ENCODE measurements at places on chromosomes 4 and X. TPM values are rescaled to one million over a fixed set of nuclear protein-coding genes. Genes with fewer than 3 reads are reported as not detected.

DNA sequence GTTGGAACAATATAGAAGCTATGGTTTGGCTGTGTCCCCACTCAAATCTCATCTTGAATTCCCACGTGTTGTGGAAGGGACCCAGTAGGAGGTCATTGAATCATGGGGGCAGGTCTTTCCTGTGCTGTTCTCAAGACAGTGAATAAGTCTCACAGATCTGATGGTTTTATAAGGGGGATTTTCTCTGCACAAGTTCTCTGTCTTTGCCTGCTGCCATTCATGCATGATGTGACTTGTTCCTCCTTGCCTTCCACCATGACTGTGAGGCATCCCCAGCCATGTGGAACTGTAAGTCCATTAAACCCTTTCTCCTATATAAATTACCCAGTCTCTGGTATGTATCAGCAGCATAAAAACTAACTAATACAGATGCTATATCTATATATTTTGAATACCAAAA, 135.2 kb upstream of the EDNRA start:
- H3K36me3 ChIP-seq = no peaks in the 10 kb centered on the region
- no peaks in the 10 kb centered on the region for H3K27me3 ChIP-seq
- no peak overlapping the region for H3K4me3 ChIP-seq
- no peak overlapping the region for H3K27ac ChIP-seq
- no peak for DNase-seq
- H3K4me1 ChIP-seq = no peaks in the 10 kb centered on the region

TSPAN6 gene
- 15.0 TPM for total RNA-seq

DNA sequence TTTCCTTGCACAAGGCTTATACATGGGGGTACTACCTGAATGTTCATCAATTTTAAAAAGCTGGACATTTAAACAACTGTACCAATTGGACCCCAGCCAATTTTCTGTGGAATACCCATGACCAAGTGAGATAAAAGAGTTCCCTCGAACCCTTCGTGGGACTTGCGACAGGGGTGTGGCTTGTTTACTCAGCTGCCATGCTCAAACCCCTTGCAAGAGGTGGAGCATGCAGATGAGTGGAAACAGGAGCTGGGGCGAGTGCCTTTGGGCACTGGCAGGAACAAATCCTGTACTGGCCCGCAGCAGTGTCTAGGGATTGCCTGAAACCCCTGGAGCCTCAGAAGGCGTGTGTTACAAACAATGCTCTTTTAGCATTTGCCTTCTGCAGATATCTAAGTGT, 144.2 kb downstream of the PDHA2 start:
- H3K27ac ChIP-seq = no peak overlapping the region
- no peaks in the 10 kb centered on the region for H3K36me3 ChIP-seq
- no peak for DNase-seq
- H3K4me1 ChIP-seq = no peaks in the 10 kb centered on the region

DNA sequence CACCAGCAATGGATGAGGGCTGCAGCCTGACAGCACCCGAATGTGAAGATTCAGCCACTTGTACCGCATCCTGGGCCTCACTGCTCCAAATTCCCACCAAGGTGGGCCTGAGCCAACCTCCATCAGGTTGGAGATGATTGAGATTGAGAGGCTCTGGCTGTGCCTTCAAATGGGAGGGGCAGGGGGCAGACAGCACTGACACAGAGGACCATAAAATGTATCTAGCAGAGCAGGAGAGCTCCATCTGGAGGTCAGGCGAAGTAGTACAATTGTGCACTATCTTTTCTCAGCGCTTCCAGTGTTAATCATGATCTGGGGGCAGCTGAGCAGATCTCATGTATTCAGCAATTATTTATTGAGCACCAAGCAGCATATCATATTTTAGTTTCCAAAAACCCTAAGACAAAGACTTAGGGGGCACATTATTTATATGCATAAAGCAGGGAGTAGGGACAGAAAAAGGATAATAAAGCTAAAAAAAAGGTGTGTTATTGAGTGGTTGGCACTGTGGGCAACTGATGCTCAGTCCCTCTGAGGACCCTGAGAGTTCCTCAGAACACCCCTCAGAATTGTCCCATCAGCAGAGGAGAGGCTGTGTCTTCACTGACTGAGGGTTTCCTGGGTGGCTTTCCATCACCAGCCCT, 31.6 kb upstream of the C1QTNF7 start:
- H3K27ac ChIP-seq = no peak overlapping the region
- no peaks in the 10 kb centered on the region for H3K27me3 ChIP-seq
- no peak for DNase-seq
- H3K4me1 ChIP-seq = peaks cover 27% of the 10 kb centered on the region

GRCh38 chrX:45873781-45874180, 671.4 kb downstream of the ZNF674 start:
- no peak overlapping the region for H3K4me3 ChIP-seq
- no peaks in the 10 kb centered on the region for H3K27me3 ChIP-seq
- no peaks in the 10 kb centered on the region for H3K4me1 ChIP-seq
- DNase-seq = no peak
- H3K27ac ChIP-seq = no peak overlapping the region

- no peaks in the 10 kb centered on the region for H3K36me3 ChIP-seq
- no peak for DNase-seq
- H3K27ac ChIP-seq = no peak overlapping the region
- H3K4me3 ChIP-seq = no peak overlapping the region
These were observed 230.6 kb downstream of the PTTG2 start for GRCh38 chr4:38190717-38191178.

DNA sequence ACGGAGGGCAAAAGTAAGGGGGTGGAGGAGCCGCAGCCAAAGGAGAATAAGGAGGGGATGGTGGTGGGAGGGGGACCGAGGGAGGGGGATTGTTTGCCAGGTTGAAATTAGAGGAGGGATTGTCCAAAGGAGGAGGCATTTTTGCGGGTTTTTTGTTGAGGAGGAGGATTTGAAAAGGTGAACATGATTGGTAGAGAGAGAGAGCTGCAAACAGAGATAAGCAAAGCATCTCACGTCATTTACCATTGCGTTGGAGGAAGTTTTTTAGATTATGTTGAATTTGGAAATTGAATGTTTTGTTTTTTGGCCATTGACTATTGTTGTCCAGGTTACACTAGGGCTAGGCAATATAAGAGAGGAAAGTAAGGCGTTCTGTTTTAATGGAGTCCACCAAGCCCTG, 54.5 kb upstream of the ABCB7 start:
- H3K4me3 ChIP-seq = no peak overlapping the region
- no peaks in the 10 kb centered on the region for H3K36me3 ChIP-seq

- DNase-seq = no peak
- H3K27me3 ChIP-seq = no peaks in the 10 kb centered on the region
- H3K4me1 ChIP-seq = peaks cover 24% of the 10 kb centered on the region
- H3K27ac ChIP-seq = peak overlapping the region; percentile 72
- H3K36me3 ChIP-seq = no peaks in the 10 kb centered on the region
- H3K4me3 ChIP-seq = no peak overlapping the region
These were observed 178.7 kb upstream of the RBPJ start for GRCh38 chr4:26141911-26142638.

DNA sequence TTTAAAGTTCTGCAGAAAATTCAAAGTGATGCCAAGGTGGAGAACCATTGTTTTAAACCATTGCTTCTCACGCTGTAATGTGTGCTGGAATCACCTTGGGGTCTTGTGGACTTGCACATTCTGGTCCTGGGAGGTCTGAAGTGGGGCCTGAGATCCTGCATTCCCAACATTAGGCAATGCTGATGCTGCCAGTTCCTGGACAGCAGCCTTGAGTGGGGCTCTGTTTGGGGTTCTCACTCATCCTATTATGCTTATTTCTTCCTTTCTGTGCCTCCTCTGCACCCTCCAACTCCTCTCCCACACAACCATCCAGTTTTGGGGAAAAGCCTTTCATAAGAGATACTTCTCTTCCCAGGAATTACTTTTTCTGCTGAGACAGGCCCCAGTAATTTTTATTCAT, 44.2 kb upstream of the RASSF6 start:
- DNase-seq = no peak
- no peak overlapping the region for H3K4me3 ChIP-seq
- H3K36me3 ChIP-seq = no peaks in the 10 kb centered on the region
- no peak overlapping the region for H3K27ac ChIP-seq

CT45A10 gene
- not detected for total RNA-seq

MAGEC1 gene
- total RNA-seq = not detected

RTL9 gene
- total RNA-seq = 0.16 TPM

- H3K27me3 ChIP-seq = no peaks in the 10 kb centered on the region
- no peak overlapping the region for H3K27ac ChIP-seq
- no peaks in the 10 kb centered on the region for H3K4me1 ChIP-seq
- no peak overlapping the region for H3K4me3 ChIP-seq
- no peak for DNase-seq
These were observed 10.0 kb upstream of the SGMS2 start for GRCh38 chr4:107814758-107815157.

DNA sequence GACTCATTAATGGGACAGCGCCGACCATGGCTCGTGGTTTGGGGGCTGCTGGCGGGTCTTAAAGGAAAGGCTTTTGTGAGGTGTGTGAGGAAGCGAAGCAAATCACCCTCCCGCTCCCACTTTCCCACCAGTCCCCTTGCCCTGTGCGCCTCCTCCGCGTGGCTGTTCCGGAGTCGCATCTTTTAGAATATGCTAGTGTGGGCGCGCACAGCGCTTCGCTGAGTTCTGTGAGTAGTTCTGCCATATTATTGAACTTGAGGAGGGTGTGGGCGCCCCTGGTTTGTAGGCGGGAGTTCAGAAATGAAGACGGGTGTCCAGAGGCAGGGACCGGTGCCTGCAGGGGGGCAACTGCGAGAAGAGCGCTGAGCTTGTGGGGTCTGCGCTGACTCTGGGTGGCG, 49.1 kb downstream of the ZNF141 start:
- H3K36me3 ChIP-seq = no peaks in the 10 kb centered on the region
- no peak overlapping the region for H3K27ac ChIP-seq
- DNase-seq = no peak
- H3K4me1 ChIP-seq = no peaks in the 10 kb centered on the region

GRCh38 chr4:100935090-100935489, 412.2 kb downstream of the PPP3CA start:
- no peaks in the 10 kb centered on the region for H3K27me3 ChIP-seq
- H3K27ac ChIP-seq = no peak overlapping the region
- no peak for DNase-seq
- H3K4me1 ChIP-seq = peaks cover 14% of the 10 kb centered on the region
- no peak overlapping the region for H3K4me3 ChIP-seq
- H3K36me3 ChIP-seq = no peaks in the 10 kb centered on the region

Data from suprapubic skin (tissue), 4 donors.